Stimulated activated CD4-positive, alpha-beta T cell treated with anti-CD3 and anti-CD28 coated beads, Interleukin-12 subunit alpha, Interleukin-12 subunit beta, amount 100 ng/mL, for 24 hours (primary cell): ENCODE measurements at places on chromosomes 2 and 18.

GRCh38 chr18:63273222-63273927 lies 46.2 kb downstream of the BCL2 start:
- no peak for DNase-seq

GRCh38 chr2:203739351-203739750 lies 32.9 kb downstream of the CD28 start:
- no peak for DNase-seq

DNA sequence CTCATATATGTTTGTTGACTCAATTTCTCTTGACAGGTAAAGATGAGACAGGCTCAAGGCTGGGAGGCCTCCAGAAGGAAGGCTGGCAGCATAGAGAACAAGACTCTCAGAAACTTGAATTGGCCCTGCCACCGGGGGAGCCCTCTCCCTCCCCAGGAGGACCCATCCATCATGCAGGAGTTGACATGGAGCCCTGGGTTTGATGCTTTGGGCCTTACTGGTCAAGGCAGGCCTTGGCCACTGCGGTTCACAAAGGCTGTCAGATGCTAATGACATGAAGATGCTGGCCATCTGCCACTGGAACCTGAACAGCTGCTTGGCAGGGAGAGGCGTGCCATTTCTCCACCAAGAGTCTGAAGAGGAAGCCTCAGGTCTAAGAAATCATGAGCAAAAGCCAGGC lies 193.6 kb downstream of the MTCL1 start:
- DNase-seq = no peak

DNA sequence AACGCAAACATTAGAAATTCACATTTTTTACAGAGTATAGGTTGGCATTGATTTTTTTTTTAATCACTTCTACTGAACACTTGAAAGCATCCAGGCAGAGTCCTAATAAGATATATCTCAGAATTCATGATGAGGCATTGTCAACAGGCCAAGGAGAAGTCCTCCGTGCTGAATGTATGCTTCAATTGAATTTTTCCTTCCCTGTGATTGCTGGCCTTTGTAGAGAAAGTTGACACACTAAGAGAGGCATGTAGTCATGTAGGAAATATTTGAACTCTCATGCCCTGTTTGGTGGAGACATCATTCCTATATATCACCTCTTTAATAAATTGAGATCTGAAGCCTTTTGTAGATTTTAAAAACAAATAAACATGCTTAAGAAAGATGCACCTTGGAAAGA lies 844.9 kb downstream of the CPS1 start:
- DNase-seq = no peak

- DNase-seq = no peak
These were observed 23.8 kb downstream of the SERTAD2 start for GRCh38 chr2:64629875-64630274.

DNA sequence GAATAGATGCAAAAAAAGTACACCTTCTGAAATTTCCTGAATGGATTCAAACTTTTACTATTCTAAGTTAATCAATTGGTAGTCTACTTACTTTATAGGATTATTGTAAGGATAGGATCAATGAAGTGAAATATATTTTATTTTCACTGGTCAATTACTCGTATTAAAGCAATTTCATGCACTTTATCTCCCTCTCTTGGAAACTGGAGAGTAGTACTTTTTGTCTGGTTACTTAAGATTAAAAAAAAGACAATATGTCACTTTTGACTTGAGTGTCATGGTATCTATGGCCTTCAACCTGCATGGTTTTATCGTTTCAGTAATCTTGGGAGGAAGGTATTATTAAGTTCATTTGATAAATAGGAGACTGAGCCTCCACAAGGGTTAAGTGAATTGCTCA lies 1.0 kb upstream of the KYNU start:
- no peak for DNase-seq

DNA sequence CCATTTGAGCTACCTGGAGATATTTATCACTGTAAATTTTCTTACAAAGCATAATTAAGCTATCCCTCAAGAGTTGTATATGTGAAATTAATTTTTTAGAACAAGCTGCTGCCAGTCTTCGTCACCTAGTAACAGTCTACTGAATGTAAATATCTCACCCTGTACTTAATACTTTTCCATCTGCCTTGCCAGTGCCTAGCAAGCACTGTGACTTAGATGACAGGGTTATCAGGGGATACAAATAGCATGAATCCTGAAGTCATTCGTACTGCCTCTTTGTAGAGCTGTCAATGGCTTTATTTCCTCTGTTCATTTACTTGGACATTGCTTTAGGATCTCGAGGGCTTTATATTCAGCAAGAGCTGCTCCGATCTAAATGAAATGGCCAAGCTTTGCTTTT lies 763.6 kb downstream of the ADCYAP1 start:
- no peak for DNase-seq

DNA sequence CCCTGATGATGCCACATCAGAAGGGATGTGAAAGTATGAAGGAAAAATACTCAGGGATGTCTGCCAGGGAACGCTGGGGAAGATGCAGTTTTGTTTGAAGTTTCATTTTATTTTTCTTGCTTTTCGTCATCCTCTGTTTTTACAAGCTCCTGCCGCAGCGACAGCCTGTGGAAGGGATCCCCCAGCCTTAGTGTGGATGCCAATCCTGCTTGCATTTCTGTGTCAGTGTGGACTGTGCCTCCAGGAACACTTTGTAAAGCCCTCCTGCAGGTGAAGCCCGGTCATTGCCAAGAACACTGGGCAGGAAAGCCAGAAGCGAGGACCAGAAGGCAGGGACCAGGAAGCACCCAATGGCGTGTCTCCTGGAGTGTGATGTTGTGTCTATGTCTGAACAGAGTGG lies 234.3 kb downstream of the SEPTIN10 start:
- DNase-seq = no peak

GRCh38 chr18:32010124-32010721 lies 8.4 kb upstream of the RNF125 start:
- no peak for DNase-seq

DNA sequence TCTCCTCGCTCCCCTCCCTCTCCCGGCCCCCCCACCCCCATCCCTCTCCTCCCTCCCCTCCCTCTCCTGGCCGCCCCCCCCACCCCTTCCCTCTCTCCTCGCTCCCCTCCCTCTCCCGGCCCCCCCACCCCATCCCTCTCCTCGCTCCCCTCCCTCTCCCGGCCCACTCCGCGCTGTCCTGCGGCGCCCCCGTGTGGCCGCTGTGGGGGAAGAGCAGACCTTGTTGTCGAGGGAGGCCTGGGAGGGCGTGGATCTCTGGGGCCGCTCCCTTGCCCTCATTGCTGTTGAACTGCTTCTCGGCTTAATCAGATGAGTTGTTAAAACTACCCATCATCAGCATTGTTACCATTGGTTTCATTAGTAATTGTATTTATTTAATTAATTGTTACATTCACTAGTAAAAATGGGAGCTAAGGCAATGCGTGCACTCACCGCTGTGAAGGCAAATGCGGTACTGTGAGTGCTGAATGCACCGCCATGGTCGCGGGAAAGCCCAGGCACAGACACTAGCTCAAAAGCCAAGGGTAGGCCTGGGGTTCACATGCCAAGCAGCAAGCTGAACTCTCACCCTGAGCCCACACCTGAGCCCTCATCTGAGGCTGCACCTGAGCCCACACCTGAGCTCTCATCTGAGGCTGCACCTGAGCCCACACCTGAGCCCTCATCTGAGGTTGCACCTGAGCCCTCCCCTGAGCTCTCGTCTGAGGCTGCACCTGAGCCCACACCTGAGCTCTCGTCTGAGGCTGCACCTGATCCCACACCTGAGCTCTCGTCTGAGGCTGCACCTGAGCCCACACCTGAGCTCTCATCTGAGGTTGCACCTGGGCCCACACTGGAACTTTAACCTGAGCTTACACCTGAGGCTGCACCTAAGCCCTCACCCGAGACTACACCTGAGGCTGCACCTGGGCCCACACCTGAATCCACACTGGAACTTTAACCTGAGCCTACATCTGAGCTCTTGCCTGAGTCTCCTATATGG lies 8.8 kb downstream of the RTP5 start:
- peak; percentile 68 for DNase-seq

- DNase-seq = no peak
These were observed 1.5 kb upstream of the MPPE1 start for GRCh38 chr18:11909591-11910026.

DNA sequence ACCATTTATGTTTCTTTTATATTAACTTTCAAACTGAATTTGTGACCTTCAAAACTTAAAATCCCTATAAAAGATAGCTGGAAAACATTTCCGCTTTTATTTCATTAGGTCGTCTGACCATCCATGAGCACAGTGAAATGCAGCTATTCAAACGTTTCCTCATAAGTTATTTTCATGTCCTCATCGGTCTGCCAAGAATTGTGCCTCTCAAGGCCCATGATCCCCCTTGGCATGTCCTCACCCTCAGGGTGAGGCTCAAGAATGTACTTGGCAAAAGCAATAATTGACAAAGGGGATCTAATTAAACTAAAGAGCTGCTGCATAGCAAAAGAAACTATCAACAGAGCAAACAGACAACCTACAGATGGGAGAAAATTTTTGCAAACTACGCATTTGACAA lies 12.4 kb downstream of the SLC66A2 start:
- DNase-seq = no peak

- no peak for DNase-seq
These were observed 26.4 kb downstream of the MGAT5 start for GRCh38 chr2:134280231-134280630.

DNA sequence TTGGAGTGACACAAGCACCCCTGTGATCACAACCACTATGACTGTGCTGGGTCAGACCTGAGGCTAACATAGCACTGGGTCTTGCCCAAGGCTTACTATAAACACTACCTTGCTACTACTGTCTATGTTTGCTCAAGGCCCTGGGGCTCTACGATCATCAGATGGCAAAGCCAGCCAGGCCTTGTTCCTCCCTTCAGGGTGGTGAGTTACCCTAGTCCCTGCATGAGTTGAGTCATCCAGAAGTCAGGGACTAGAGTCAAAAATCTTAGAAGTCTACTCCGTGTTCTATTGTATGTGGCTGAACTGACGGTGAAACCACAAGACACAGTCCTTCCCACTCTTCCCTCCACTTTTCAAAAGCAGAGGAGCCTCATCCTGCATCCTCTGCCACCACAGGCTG lies 551.2 kb upstream of the FSIP2 start:
- DNase-seq = no peak

DNA sequence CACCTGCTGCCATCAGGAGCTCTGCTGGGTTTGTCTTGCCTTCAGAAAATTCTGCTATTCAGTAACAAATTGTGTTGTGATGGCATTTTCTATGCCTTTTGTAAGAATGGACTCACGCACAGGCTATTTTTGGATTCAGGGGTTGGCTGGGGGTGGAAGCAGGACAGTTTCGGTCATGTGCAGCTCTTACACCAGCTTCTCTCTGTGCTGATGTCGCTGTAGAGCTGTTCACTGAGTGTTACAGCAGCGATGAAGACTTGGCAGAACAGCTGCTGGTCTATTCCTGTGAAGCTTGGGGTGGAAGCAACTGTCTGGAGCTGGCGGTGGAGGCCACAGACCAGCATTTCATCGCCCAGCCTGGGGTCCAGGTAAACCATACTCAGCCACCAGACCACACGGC lies 49.2 kb downstream of the TRPM8 start:
- no peak for DNase-seq

DNA sequence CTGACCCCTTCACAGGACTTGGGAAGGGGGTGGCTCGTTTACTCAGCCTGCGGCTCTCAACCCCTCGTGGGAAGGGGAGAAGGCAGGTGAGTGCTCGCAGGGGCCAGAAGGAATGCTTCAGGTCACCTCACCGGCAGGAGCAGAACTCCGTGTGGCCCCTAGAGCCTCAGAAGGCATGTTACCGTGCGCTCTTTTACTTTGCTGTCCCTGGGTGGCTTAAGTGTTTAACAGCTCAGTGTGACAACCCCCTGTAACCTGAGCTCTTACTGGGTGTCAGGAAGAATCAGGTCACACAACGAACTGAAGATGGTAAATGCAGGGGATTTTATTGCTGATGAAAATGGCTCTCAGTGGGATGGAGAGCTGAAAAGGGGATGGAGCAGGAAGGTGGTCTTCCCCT lies 1235.4 kb downstream of the LRP1B start:
- no peak for DNase-seq

- no peak for DNase-seq
These were observed 49.2 kb downstream of the PIKFYVE start for GRCh38 chr2:208315081-208315788.

DNA sequence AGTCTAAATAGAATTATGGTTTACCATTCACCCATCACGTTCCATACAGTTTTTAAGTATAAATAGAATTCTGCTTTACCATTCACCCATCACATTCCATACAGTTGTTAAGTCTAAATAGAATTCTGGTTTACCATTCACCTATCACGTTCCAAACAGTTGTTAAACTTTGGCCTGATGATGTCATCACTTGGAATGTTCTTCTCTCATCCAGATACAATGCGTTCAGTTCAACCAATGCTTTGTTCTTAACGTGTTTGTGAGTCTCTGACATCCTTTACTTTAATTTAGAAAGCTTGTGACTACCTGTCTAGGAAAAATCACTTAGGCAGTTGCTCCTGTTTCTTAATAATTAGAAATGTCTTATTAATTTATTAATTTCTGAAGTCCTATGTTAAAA lies 236.3 kb upstream of the RASGRP3 start:
- DNase-seq = no peak

DNA sequence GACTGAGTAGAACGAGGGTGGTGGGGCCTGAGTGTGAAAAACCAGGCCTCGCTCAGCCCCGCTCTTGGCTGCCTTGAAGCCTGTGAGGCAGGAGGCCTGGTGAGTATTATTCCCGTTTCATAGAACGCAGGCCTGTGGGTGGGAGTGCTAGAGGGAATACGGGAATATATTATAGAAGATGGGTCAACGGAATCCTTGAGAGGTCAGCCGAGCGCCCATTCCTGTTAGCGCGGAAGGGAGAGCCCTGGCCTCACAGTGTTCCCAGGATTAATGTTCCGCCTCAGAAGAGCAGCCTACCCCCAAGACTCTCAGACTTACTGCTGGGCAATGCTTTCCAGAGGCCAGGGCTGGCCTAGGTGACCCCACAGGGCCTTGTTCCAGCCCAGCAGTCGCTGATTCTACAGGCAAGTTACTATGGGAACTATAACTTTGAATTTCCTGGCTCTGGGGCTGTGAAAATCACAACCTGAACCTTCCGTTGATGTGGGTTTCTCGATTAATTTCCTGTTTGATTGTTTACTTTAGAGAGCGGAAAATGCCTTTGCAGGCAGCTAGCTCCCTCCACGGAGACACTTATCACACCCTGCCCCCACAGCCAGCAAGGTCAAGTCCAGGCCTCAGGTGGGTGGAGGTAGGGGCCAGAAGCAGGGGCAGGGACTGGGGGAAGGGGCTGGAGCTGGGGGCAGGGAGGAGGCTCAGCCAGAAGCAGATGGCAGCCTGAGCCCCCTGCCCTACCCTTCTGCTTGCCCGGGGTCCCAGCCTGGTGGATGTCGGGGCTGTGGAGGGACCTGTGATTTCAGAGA lies 108.3 kb downstream of the SMAD7 start:
- DNase-seq = no peak

DNA sequence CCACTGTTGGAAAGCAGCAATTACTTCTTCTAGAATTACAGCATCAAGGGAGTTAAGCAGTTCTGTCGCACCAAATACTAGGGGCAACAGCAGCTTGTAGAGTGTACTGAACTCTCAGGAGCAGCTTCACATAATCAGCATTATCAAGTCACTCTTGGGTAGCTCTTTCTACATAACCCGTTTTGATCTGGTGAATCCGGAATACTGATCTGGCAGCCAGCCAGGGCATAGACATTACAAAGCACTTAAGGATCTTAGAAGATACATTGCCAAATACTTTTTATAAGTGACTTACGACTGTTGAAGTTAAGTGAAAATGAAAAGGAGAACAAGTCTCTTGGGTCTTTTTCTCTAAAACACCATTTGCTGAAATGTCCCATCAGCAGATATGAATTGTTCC lies 73.2 kb upstream of the NETO1 start:
- DNase-seq = no peak

- no peak for DNase-seq
These were observed 164.0 kb upstream of the SIX3 start for GRCh38 chr2:44777537-44777936.

GRCh38 chr2:173978447-173978846 lies 13.3 kb upstream of the SP3 start:
- DNase-seq = no peak
